Activated CD4-positive, alpha-beta T cell treated with anti-CD3 and anti-CD28 coated beads, Interleukin-2, amount 50 U/mL, for 48 hours (primary cell): ENCODE measurements at places on chromosomes 5 and 9.
A peak's percentile ranks its signal among the peaks of the same experiment; 100 is the strongest.

- no peak for DNase-seq
Measured at GRCh38 chr5:123720955-123721354, 209.0 kb downstream of the CSNK1G3 start.

DNA sequence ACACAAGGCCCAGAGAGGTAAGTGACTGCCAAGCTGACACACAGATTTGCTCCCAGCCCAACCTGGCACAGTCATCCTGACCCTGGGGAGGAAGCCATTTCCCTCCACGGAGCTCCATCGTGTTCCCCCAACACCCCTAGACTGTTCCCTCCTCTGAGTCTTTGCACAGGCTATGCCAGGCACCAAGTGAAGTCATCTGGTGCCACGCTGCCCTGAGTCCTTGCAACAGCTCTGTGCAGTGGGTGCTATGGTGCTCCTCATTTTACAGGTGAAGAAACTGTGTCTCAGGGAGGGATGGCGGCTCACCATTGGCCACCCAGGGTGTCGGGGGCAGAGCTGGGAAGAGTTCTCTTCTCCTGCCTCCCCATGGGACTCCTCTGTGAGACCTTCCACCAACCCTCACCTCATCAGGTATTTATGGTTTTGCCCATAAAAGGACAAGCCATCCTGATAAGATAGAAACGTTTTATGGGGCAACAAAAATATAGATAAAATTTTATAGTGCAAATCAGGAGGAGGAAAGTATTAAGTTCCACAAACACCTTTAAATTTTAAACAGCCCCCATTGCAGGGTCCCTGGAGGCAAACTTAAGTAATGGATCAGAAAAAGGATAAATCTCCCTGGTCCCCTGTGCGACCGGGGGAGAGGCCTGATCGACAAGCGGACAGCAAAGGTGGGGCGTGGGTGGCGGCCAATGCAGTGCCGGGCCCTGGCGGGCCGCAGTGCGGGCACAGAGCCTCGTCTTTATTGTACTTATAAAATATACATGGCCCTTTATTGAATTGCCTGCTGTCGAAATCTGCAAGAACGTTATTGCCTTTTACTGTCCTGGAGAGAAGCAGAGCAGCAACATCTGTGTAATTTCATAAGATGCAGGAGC lies 50.2 kb upstream of the ZBTB43 start:
- DNase-seq = no peak

- no peak for DNase-seq
Measured at GRCh38 chr9:112112519-112112918, 62.6 kb downstream of the SUSD1 start.

DNA sequence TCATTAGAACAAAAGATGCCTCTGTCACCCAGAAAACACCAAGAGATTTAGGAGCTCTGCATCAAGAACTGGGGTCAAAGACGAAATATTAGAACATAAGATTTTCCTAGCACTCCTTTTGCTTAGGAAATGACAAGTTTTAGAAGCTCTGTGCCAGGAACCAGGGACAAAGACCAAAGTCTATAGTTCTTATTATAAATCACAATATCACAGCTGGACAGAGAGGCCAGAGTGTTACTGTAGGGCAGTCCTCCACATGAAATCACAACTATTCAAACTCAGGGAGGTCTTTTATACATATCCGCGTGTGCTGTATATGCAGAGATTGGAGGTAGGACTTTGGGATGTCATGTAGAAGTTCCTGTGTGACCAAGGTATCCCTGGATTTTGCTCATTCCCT lies 116.7 kb upstream of the SAP30L start:
- DNase-seq = no peak

GRCh38 chr9:86649913-86650312 lies 295.7 kb upstream of the TUT7 start:
- DNase-seq = no peak

DNA sequence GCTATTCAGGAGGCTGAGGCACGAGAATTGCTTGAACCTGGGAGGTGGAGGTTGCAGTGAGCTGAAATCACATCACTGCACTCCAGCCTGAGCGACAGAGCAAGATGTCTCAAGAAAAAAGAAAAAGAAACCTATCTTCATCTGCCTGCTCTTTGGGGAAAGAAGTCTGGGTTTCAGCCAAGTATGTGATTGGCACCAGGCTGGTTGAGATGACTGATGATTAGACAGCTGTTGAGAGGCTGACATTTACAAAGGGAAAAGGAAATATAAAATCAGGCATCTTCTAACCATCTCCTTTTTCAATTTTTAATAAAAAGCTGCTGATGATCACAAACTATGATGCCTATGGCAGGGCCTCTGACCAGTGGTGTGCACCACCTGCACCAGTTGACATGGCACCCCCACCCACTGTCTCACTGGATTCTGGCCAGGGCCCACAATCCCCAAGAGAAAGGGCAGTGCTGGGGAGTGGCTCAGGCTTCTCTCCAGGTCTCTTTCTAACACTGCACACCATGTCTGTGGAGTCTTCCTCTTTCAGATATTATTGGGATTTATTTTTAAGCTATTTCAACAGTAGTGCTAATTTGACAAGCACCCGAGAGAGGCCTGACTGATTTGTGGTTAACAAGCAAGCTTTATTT lies 17.2 kb upstream of the C5orf15 start:
- DNase-seq = no peak

DNA sequence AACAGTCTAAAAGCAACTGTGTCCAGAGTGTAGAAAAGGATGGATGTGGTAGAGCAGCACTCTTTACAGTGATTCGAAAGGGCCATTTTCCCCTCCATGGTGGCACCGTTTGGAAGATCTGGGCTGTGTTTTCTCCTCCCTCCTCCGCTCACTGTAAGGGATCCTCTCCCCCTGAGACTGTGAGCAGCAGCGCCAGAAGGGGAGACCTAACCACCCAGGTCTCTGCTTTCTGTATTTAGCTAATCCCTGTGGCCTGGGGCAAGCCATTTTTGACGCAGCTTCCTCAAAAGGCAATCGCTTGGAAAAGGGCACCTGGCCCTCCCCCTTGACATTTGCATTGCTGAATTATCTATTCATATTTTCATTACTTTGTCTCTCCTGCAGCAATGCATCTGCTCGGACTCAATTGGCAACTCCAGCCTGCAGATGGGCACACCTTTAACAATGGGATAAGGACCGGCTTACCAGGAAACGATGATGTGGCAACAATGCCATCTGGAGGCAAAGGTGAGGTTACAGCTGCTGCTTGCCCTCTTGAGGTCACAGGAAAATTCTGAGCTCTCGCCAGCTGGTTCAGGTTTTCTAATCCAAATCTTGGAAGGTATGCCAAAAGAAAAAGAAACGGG lies 244.3 kb upstream of the WWC1 start:
- peak; percentile 6 for DNase-seq

DNA sequence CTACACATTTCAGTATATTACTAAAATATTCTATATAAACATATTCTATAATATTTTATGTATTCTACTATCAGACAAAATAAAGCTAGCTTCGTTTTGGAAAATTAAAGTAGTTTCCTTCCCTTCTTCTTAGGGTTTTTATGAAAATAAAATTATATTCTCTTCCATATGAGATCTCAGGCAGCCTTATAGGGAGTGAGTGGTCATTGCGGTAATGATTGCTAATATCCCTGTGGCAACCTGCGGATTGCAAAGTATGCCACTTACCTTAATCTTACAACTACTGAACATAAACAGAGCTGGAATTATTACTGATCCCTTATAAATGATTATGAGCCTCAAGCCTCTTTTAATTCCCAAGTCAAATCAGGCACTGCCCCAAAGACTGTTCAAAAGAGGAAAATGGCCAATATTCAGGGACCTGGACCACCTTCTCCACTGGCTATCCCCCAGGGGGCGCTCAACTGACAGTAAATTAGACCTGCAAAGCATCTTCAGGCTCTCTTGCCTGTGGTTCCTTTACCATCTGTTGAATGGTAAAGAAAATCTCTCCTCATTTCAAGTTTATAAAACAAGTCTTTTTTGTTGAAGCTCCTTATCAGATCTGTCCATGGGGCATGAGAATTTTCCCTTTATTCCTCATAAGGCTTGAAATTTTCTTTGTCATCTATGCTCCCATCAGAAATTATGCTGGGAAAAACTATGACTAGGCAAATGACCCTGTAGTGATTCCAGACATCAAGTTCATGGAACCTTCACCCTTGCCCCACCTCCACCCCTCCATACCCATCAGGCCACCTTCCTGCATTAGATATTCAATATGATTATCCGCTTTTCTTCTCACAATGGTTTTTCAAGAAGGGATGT lies 163.9 kb downstream of the CEMIP2 start:
- peak; percentile 79 for DNase-seq

- no peak for DNase-seq
Measured at GRCh38 chr9:106697390-106697749, 165.6 kb upstream of the ZNF462 start.

DNA sequence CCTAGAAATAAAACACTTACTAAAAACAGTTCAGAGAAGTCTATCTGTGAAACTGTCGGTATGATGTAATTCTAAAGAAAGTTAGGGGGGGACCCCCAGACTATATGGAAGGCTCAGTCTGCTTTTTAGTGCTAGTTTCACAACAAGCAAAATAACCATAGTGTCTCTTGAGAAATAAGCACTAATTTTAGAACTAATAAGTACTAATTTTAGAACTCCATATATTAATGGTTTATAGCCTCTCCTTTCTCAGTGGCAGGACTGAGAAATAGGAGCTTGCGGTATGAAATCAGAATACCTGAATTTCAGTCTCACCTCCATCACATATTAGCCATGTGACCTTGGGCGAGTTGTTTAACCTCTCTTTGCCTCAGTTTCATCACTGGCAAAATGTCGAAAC lies 1.4 kb upstream of the PHF24 start:
- DNase-seq = no peak

- DNase-seq = peak; percentile 64
Measured at GRCh38 chr5:138752951-138753793, at the start of gene CTNNA1. CTNNA1 (plus strand) TSS chr5:138753425; CDS start chr5:138781925, 28,500 bp downstream.

DNA sequence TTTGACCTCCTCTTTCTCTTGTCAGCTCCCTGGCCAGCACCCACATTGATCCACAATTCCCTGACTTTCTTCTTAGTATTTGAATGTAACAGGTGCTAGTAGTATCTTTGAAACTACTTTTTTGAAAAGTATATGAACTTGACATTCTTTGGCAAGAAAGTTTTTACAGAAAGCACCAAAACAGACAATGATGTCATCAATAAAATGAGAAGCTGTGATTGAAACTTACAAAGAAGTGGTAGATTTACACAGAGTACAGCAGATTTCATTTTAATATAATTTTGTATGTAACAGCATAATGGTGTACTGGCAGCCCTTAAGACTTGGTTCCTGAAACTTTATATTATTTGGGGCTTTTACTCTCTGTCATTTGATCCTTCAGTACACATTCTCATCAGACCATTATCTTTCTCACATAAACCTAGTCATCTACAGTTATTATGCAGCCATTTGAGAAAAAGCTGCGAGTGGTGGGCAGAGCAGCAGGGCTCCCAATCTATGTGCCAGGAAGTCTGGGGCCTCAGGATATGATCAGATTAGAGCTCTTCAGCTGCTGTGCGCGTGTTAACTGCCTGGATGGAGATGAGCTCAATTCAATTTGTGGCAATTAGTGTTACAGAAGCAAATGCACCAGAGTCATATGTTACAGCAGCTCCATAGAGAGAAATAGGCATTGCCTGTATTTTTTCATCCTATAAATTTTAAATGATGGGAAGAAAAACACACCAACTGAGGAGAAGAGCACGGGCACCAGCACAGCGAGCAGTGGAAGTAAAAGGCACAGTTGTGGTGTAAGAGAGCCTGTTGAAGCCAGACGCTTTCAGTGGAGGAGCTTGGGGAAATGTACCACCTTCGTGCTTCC lies 126.1 kb downstream of the STARD4 start:
- DNase-seq = no peak

- no peak for DNase-seq
Measured at GRCh38 chr9:105168870-105169319, 75.6 kb upstream of the SLC44A1 start.

GRCh38 chr5:135193213-135194125 lies 159.4 kb upstream of the PITX1 start:
- DNase-seq = no peak
